ENCODE measurements at places on chromosomes 11 and 22.
A peak's percentile ranks its signal among the peaks of the same experiment; 100 is the strongest.

GRCh38 chr11:77124488-77124887 is 3.6 kb upstream of the MYO7A start:
- DNase-seq: no peak

DNA sequence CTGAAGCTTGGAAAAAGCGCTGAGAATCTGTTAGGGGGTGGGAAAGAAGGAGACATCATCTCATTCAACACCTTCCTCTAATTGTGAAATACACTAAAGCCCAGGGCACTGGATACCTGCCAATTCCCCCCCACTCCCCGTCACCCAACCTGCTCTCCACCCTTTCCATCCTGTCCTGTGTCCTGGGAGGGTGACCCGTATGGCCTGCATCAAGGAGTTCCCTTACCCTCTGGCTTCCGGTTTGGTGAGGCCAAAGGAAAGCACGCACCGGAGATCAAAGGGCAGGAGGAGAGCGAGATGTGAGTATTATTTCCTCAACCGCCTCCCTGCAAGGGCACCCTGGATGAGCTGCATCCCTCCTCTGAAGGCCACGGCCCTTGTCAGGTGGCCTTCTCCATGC is 65.0 kb upstream of the PTPRJ start:
- no peak for DNase-seq

DNA sequence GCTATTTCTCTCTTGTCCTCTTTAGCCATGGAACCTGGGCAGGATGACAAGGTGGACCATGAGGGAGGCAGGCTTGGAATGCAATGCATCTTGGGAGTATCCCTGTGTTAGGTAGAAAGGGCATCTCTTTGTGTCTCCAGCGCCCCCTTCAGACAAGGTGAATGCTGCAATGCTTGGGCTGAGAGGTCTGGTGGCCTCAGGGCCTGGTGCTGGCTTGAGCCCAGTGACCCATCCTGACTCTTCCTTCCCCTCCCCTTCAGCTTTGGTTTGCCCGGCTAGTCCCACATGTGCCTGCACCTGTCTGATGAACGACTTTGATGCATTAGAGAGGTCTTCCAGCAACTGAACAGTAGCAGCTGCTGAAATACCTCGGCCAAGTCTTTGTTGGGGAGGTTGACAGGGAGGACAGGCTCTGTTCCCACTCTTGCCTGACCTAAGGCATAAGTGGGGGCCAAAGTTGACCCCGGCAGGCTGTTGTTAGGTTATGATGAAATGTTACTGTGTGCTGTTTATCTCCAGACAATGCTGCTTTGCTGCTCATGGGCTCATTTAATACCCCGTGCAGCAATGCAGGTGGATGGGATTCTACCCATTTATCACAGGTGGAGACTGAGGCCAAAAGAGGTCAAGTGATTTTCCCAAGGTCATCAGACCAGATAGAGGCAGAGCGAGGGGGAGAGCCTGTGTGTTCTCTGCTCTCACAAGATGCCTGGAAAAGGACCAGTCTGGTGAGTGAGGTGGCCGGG is 22.5 kb downstream of the MYO18B start:
- peak; percentile 70 for DNase-seq

- DNase-seq: no peak
These were observed 100.9 kb upstream of the LDLRAD3 start for GRCh38 chr11:35842958-35843357.

DNA sequence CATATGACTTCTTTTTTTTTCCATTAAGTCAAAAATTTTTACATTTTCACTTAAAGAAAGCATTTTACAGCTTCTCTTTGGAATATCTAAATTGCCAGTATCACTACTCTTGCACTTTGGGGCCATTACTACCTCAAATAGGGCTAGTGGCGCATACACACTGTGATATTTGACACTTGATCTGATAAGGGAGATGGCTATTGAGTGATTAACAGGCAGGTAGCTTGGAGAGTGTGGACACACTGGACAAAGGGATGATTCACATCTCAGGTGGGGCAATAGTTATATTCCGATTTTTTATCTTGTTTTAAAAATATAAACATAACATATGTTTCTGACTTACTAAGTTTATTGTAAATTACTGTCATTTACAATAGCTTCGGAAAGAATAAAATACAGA is 2219.9 kb downstream of the LRRC4C start:
- DNase-seq: no peak

DNA sequence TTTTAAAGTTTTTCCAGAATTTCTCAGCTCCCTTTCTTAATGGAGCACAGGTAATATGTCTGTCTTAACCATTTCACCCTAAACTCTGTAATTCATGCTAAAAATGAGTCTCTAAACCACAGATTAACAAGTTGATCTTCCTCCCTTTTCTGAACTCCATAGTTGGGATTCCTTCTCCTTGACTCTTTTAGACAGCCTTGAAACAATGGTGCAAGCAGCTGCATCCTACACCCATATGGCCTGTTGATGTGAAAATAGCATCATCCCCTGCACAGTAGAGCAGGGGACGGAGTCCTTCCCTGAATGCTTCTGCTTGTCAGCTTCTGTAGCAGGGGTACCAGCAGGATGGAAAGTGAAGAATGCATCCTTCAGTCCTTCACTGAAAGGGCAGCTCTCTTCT is 192.8 kb upstream of the SORL1-AS1 start:
- DNase-seq: no peak

DNA sequence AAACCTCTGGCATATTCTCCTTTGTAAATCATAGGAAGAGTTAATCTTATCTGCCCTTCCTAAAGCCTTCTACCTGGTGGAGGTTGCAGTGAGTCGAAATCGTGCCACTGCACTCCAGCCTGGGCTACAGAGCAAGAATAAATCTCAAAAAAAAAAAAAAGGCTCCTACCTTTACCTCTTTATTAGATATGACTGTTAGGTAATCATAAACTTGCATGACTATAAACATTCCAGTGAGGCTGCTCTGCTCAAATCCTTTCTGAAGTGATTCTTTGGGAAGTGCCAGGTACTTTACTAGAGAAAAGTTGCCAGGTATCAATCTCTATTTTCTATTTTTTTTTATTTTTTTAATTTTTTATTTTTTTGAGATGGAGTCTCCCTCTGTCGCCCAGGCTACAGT is 59.6 kb downstream of the MPPED2 start:
- DNase-seq: no peak

- no peak for DNase-seq
These were observed 328.2 kb downstream of the FAM181B start for GRCh38 chr11:82405421-82405820.

DNA sequence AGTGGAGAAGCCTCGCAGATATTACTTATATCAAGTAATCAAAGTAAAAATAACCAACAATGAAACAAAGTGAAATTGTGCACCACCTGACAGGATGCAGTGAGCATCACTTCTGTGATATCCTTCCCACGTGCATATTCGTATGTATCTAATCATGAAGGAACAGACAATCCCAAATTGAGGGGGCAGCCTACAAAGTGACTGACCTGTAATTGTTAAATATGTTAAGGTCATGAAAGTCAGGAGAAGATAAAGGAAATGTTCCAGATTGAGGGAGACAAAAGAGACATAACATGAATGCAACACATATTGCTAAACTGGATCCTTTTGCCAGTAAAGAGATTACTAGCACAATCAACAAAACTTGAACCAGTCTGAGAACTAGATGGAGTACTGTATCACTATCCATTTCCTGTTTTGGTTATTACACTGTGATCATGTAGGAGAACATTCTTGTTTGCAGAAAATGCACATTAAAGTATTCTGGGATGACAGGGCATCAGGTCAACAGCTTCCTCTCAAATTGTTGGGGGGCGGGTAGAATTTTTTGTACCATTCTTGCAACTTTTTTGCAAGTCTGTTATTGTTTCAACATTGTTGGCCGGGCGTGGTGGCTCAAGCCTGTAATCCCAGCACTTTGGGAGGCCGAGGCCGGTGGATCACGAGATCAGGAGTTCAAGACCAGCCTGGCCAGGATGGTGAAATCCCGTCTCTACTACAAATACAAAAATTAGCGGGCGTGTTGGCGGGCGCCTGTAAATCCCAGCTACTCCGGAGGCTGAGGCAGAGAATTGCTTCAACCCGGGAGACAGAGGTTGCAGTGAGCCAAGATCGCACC is 2.0 kb downstream of the SBF2 start:
- no peak for DNase-seq

GRCh38 chr11:22467248-22467647 is 129.1 kb downstream of the SLC17A6 start:
- DNase-seq: no peak

DNA sequence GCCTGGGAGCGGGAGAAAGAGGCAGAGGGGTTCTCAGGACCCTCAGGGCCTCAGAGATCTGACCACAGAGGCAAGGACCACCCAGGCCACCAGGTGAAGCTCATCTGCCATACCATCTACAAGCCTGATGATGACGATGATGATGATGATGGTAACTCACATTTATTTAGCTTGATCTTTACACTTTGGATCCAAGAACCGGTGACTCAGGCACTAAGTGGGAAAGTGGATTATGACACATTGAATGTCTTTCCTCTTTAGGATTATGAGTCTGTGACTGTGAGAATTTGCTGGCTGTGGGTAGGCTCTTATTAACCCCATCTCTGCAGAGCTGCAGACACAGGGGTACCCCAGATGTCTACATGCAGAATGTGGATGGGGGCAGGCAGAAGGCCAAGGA is 110.3 kb downstream of the DSCAML1 start:
- DNase-seq: no peak

All from H9 (cell line).